ENCODE measurements at places on chromosomes 6 and 20.

- DNase-seq: no peak
Measured at GRCh38 chr20:62918831-62919230, 7.5 kb downstream of the DIDO1 start.

DNA sequence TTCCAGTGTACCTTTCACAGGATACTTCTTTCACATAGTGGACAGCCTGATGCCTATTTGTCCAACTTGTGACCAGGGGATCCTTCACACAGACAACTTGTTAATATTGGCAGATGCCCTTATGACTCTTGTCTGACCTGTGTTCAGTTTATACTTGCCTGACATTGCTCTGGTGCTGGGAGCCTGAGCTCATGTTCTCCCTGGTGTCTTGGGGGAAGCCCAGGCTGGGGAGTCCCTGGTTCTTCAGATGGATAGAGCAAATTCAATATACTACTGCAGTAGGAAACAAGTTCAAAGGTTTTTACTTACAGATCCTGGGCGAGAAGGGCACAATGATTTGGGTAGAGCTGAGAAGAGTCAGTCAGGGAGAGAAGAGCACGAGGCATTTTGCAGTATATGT is 76.1 kb downstream of the NKAIN2 start:
- DNase-seq: no peak

DNA sequence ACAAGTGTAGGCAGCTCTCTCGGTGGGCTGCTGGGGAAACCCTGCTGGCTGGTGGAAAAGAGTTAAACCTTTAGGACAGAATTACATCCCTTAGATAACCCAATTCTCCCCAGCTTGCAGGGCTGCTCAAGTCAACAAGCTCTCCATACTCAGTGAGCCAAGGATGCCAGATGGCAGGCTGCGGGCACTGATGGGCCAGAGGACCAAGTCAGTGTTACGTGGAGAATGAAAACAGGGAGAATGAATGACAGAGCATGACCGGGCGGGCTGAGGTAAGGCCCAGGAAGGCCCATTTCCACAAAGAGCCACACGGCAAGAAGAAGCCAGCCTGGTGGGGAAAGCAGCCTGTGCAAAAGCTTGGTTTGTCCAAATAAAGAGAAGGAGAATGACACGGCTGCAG is 58.7 kb upstream of the CD93 start:
- no peak for DNase-seq

DNA sequence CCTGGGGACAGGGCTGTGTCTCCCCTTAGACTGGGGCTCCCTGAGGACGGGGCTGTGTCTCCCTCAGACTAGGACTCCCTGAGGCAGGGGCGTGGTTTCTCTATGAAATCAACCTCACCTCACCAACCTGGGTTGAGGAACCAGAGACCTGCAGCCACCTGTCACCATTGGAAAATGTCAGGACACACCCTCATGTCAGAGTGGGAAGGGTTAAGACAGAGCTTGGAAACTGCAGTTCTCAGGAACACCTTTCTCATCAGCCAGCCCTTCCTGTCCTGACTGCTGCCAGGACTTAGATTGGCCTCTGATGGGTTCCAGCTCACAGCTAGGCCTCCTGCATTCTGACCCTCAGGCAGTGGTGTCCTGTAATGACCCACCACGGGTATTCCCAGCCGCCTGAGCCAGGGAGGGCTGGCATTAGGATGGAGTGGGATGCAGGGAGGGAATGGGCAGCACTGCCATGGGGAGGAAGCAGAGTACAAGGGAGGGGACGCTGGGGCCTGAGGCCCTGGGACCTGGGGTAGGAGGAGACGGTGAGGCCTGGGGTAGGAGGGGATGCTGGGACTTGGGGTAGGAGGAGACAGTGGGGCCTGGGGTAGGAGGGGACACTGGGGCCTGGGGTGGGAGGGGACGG is 76.3 kb downstream of the MRPL14 start:
- DNase-seq: peak; percentile 4

DNA sequence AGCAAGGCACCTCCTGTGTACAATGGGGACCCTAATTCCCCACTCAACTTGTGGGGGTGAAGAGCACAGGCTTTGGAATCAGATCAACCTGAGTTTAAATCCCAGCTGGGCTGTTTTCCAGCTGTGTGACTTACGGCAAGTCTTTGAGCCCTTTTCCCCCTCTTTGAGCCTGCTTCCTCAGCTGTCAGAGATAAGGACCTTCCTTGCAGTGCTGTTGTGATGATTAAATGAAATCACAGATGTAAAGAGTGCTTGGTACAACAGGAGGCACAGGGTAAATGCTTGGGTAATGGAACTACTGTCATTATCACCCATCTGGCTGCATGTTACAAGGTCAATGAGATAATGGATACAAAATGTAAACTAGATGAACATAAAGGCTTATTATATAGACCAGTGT is 3.2 kb downstream of the SNX21 start:
- DNase-seq: no peak

DNA sequence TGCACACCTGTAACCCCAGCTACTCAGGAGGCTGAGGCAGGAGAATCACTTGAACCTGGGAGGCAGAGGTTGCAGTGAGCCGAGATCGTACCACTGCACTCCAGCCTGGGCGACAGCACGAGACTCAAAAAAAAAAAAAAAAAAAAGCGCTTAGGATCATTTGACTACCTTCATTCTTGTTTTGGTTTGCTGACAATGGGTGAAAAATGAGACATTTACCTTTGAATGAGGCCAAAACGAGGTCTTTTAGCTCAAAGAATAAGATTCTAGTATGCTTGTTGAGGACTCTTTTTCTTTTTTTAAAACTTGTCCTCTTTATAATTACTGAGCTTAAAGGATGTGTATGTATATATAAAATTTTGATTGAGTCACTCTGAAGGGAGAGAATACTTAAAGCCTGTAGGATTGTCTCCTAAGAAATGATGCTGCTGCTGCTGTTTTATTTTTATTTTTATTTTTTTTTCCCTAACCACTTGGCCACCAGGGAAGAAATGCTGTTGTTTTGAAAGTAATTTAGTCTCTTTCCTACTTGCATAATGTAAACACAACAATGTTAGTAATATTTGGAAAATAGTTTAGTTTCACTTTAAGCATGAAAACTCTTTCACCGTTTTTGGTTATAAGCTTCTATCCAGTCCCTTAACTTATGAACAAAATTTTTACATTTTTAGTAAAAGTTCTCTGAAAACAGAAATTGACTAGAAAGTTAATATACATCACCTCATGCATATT is 7.9 kb downstream of the UBR2 start:
- no peak for DNase-seq

GRCh38 chr6:73006146-73006545 is 219.2 kb downstream of the KHDC1L start:
- no peak for DNase-seq

DNA sequence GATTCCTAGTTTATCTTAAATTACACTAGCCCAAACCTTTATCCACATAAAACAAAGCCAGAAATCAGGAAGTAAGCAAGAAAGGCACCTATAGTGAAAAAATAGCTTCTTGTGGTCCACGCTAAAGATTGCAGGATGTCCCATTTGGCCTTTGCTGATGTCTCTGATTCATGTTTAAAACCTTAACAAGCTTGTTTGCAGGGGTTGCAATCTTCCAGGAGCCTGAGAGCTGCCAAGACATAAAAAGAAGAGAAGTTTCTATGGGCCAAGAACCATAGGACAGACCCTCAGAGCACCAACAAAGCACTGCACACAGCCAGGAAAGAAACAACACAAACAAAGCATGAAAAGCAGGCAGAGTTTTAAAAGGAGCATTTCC is 49.4 kb downstream of the ADAT2 start:
- DNase-seq: no peak

All from HT-29 (cell line).